LNCaP clone FGC (cell line): ENCODE measurements at places on chromosomes 6 and 20.

DNA sequence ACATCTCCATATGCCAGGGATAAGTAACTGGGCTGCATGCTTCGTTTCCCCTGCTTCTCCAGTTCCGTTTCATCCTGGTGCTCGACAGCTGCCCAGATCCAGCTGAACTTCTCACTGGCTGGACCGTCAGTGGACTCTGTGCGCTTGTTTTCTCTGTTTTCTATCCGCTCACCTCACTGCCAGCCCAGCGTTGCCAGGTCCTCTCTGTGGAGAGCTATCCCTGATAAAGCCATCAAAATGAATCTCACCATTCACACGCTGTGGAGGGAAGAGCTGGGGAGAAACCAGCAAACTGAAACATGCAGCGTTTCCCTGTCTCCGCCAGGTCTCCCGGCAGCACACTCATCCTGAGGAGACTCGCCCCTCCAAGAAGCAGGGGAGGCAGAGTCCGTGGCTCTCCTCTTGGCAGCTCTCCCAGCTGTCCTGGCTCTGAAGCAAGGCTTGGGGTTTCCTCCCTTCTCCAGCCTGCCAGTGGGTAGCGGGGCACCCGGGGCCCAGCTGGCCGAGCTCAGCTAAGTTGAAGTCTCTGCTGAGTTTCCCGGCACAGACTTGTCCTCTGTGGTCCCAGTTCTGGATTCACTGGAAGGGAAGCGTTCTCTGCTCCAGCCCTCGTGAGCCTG, 160.9 kb downstream of the DTNBP1 start:
- DNase-seq, result no peak

DNA sequence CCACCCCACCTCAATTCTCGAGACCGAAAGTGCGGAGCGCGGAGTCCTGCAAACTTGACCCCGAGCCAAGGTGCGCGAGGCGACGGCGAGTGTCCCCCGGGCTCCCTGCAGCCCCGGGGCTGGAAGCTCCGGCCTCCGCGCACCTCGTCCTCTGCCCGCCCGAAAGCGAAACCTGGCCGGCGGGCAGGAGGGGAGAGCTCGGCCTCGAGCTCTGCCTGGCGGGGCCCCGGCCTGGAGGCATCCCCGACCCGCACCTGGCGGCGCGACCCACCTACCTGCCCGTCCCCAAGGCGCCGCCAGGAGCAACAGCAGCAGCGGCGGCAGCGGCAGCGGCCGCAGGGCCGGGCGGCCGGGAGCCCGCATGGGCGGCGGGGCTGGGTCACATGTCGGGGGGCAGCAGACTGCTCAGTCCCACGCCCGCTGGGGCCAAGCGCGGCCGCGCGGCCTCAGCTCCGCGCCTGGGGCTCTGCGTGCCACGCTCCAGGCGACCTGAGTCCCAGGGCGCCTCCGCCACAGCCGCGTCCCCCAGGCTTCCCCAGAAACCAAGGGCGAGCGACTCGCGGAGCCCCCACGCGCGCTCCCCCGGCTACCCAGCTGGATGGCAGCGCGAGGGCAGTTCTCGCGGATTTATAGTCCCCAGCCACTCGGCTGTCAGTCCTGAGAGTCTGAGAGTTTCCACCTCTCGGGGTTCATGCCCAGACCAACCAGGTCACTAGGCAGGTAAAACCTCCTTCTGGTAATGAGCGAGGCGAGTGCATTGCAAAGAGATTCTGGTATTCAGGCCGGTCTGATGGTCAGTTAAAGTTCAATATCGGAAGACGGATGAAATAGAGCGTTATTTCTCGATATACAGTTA, at the start of gene IL20RA:
IL20RA (minus strand) TSS at position 600 of the 856 bp plus-strand sequence; CDS start at position 363, 237 bp downstream.
- DNase-seq, result no peak

GRCh38 chr6:13586603-13587542, 12.5 kb downstream of the SIRT5 start:
- DNase-seq, result no peak

- no peak for DNase-seq
These were observed 66.4 kb downstream of the TRERF1 start for GRCh38 chr6:42385339-42385738.

DNA sequence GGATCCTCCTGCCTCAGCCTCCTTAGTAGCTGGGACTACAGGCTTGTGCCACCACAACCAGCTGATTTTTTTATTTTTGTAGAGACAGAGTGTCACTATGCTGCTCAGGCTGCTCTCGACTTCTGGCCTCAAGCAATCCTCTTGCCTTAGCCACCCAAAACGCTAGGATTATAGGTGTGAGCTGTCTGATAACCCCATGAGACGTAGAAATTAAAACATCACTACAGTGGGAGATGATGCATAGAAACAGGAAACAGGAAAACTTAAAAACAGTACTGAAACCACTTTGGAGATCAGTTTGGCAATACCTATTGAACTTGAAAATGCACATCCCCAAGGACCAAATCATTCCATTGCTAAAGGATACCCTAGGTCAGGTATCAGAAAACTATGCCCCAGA, 10.8 kb downstream of the SENP6 start:
- no peak for DNase-seq

GRCh38 chr20:1001911-1002681, at the start of gene RSPO4:
Gene RSPO4, minus strand, starts transcription at chr20:1002311. Its CDS starts 147 bp downstream, at chr20:1002164.
- no peak for DNase-seq

- DNase-seq, result no peak
These were observed 49.1 kb downstream of the FAM120B start for GRCh38 chr6:170355661-170356060.
